ENCODE measurements at places on chromosomes 5 and 9.

DNA sequence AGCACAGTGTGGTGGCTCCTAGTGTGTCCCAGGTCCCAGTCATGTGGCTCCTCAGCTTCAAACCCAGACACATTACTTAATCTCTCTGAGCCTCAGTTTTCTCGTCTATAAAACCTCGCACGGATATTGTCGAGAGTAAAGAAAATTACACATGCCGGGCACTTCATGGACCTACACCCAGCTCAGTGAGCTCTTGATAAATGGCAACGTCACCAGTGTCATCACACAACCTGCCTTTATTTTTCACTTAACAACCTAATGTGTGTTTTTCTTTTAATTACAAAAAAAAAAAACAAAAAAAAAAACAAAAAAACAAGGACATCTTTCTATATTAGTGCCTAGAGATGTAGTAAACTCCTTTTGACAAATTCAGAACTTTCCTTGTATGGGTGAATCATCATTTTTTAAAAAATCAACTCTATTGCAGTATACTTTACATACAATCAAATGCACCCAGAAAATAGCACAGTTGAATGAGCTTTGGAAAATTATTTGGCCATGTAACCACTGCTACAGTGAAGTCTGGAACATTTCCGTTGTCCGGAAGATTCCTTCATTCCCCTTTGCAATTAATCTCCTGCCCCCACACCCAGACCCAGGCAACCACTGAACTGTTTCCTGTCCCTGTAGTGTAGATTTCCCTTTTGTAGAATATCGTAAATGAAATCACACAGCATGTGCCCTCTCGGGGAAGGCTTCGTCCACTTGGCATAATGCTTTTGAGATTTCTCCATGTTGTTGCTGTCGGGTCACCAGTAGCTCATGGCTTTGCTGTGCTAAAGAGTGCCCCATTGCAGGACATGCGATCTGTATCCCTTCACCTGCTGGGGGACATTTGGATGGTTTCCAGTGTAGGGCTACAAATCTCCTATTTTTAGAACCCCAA is 100.4 kb upstream of the LARP1 start:
- DNase-seq, result no peak

GRCh38 chr9:136751244-136751643 is 2.9 kb upstream of the LCN6 start:
- DNase-seq, result no peak

GRCh38 chr5:142725231-142726187 is 39.6 kb upstream of the FGF1 start:
- DNase-seq, result no peak

GRCh38 chr9:112555101-112555643 is 68.5 kb downstream of the KIAA1958 start:
- no peak for DNase-seq

DNA sequence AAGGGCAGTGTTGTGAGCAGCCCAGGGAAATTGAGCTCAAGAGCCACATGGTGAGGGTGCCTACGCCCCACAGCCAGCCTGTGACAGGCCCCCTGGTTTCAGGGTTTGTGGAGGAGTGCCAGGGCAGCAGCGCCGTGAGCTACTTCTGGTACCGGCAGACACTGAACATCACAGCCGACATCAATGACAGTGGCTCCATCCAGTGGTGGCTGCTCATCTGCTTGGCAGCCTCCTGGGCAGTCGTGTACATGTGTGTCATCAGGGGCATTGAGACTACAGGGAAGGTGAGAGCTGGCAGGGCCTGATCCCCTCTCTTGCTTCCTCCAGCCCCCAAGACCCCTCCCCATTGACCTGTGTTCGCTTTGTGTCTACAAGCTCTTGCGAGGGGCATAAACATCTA is 10.2 kb downstream of the SLC6A18 start:
- DNase-seq, result no peak
